AML-193 (cell line): ENCODE measurements at places on chromosomes 12 and 14.
A peak's percentile ranks its signal among the peaks of the same experiment; 100 is the strongest.

DNA sequence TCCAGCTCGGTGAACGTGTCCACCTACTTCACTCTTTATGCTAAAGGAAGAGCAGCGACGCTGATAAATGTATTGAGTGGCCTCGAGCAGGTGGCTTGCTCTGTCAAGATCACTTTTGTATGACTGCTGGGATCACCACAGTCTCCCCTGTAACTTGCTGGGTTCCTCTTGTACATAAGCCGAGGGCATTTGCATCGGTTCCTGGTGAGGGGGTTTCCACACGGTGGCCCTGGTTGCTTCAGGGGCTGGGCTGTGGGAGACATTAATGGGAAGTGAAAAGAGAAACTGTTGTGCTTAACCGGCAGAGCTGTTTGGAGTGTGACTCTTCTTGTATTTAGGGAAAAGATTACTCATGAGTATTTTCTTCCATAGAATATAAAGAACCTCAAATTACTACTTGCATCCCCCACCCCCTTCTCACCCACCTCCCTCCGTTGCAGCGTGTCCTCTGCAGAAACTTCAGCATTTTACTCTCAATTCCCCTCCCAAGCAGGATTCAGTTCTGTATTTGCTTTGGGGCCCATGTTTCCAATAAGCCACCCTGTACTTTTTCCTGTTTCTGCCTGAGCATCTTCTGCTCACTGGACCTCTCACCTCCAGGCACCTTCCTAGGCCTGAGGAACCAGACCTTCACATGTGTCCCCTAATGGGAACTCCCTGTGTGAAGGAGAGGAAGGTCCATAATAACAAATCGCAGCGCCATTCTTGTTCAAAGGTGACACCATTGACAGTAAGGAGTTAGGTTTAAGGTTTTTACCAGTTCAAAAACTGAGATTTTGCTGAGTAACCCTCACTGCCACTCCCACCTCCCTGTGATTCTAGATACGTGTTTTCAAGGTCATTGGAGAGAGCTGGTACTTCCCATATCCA, 187.0 kb downstream of the ETV6 start:
- no peak for DNase-seq

GRCh38 chr12:105274571-105274970, 38.6 kb upstream of the APPL2 start:
- DNase-seq: no peak

DNA sequence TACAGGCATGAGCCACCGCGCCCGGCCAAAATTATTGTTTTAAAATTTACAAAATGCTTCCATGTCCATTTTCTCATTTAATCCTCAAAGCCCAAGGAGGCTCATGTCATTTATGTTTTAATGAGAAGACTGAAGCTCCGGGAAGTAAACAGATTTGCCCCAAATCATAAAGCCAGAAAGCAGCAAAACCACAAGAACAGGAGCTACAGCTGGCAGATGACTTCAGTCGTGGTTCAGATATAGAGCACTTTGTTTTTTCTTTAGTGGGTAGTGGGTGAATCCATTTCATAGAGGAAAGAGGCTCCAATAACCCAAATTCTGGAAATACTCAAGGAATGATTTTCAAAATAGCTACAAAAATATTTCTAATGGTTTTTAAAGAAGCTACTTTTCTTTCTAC, 45.4 kb upstream of the VPS33A start:
- no peak for DNase-seq

DNA sequence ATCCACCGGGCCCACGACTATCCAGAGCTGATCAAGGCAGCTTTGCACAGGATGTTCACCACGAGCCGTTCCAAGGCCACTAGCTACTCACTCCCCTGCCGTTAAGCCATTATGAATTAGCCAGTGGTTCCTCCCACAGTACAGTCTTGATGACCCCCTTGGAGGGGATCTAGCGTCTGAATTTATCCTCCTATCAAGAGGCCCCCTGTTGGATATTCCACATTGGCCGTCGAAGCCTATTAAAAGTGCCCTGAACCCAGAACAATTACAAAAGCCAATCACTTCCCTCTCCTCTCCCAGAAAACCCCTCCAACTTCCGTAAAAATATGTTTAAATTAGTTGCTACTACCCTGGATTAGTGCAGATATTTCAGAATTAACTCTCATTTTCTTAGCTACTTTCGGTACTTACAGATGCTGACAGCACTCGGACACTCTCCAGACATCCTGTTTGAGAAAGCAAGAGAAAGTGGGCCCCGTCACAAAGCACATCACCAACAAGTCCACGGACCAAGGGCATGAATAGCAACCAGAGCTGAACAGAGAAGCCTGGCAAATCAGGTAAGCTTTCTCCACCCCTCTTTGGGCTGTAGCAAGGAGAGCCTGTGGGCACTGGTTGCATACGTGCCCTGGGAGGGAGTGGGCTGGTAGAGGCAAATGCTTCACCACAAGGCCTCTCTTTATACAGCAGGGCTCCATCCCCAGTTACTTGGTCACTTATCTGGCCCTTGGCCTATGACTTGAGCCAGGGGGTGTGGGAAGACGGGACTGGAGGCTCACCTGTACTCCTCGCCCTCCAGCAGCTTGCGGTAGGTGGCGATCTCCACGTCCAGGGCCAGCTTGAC, 5.3 kb downstream of the KRT3 start:
- no peak for DNase-seq

DNA sequence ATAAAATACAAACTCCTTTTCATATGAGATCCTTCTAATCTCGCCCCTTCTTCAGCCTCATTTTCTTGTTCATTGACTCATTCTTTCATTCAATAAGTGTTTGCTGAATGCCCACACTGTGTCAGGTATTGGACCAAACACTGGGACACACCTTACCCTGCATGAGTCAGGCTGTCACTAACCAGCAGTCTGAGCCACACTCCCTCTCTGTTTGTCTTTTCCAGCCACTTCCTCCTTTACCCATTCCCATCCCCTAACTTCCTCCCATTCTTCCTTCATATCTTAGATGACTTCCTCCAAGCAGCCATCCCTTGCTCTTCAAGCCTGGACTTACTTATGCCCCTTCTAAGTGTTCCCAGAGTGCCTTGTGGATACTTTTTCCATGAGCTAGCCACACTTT, 27.0 kb upstream of the HIF1A start:
- no peak for DNase-seq

GRCh38 chr14:75363570-75364227, 64.1 kb upstream of the JDP2 start:
- DNase-seq: no peak

GRCh38 chr12:57456145-57456700, 1.1 kb downstream of the INHBE start:
- DNase-seq: no peak

DNA sequence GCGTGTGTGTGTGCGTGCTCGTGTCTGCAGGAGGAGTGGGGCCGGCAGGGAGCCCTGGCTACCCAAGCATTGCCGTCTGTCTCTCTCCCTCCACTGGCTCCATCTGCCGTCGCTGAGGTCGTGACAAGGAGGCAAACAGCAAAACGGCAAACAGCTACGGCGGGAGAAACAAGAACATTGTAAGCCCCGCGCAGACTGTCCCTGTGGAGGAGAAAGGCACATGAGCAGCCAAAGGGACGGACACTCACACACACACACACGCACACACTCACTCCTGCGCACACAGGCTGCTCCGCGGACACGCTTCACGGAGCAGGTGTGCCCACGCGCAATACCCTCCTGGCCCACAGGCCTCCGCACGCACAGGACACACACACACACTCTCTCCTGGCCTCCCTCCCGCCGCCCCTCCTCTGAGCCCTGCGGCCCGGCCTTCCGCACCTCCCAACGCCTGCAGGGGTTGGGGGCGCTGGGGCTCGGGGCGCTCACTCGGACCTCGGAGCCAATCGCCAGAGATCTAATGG, 905 bp downstream of the CISTR start:
- DNase-seq: no peak

DNA sequence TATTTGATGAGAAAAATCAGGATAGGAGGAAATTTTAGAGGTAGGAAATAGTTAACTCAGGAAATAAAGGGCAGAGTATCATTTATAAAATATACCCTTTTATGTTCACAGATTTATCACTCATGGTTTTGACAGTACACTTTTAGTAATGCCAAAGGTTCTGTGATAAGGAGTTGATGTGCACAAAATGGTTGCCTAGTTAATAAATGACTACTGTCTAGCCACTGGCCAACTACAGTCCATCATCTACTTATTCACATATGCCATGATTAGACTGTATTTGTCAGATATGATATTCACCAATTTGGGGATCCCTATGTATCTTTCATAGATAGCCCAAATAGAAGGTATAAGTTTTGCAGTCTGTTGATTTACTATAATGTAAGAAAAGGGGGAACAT, 19.2 kb upstream of the GXYLT1 start:
- DNase-seq: no peak

GRCh38 chr14:36426113-36426512, 93.9 kb downstream of the NKX2-1 start:
- DNase-seq: no peak

GRCh38 chr12:101485021-101485420, 9.9 kb downstream of the SPIC start:
- DNase-seq: no peak

DNA sequence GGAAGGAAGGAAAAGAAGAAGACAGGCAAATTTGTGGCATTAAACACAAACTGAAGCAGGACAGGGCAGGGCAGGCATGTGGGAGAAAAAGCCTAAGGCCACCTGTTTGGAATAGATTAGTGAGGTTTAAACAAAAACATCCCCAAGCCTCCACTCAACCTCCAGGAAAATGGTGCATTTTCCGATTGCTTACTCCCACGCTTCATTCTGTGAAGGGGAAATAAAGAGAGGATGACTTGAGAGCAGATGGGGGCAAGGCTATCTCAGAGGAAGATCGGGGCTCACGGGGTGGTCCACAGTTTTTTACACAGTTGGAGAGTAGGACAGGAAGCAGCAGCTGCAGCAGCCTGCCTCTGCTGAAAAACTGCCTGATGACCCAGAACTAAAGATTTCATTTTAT, 250.9 kb downstream of the DUSP6 start:
- no peak for DNase-seq

GRCh38 chr14:60197629-60198303, 32.6 kb upstream of the DHRS7 start:
- peak; percentile 36 for DNase-seq
